GM12878 (cell line): ENCODE measurements at places on chromosomes 5 and 9. TPM values are rescaled to one million over a fixed set of nuclear protein-coding genes. Genes with fewer than 3 reads are reported as not detected.

Gene INSL6
- total RNA-seq = not detected in 2 replicates

DNA sequence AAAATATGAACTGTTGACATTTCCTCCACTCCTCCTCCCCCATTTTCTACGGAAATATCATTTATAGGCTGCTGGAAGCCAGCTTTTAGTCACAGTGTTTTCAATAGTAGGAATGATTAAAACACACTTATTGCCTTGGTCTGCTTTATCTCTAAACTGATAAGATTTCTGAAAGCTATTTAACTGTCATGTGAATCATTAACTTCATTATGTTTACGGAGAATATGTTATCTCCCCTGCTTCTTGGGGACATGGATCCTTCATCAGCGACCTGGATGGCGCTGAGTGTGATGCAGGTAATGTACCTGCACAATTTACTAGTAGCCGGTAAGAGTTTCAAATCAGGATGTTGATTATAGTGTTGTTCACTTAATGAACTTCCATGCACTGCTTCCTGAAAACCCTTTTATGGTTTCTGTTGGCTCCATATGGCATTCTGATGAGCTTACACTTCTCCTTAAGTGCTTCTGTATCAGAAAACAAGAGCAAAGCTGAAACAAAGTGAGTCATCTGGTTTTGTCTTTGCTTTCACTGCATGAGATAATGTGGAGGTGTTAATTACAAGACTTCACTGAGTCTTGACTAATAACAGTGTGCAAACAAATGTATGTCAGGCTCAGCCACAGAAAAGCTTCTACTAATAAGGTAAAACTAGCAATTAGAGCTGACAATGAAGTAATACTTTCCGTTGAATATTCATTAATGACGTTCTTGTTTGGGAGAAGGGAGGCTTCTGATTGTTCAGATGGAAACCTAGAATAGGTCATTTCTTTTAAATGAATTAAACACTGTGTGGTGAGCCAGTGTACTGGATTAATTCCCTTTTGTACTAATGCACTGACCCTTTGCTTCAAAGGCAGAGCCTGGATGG, 162.4 kb upstream of the ZNF608 start:
- H3K27ac ChIP-seq = peak overlapping the region; percentile 51
- no peaks in the 10 kb centered on the region for H3K36me3 ChIP-seq
- peaks cover 41% of the 10 kb centered on the region for H3K4me1 ChIP-seq
- H3K27me3 ChIP-seq = no peaks in the 10 kb centered on the region
- DNase-seq = peak; percentile 75

DNA sequence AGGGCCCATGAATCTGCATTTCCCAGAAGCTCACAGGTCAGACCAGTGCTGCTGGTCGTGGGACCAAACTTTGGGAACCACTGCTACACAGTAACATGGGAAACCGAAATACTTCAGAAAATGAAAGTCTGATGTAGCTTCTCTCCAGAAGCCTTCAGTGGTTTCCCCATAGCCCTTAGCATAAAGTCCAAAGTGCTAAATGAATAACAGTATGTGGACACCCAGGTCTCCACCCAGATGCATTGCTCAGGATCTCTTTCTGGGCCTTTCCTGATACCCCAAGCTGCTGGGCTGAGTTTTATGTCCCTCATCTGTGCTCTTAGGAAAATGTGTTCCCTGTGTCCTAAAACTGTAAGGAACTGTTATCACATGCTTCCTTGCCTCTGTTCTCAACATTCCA, 100.4 kb downstream of the NFIB start:
- peak; percentile 7 for DNase-seq
- H3K27ac ChIP-seq = no peak overlapping the region
- no peaks in the 10 kb centered on the region for H3K27me3 ChIP-seq
- H3K4me3 ChIP-seq = no peak overlapping the region
- no peaks in the 10 kb centered on the region for H3K36me3 ChIP-seq

DNA sequence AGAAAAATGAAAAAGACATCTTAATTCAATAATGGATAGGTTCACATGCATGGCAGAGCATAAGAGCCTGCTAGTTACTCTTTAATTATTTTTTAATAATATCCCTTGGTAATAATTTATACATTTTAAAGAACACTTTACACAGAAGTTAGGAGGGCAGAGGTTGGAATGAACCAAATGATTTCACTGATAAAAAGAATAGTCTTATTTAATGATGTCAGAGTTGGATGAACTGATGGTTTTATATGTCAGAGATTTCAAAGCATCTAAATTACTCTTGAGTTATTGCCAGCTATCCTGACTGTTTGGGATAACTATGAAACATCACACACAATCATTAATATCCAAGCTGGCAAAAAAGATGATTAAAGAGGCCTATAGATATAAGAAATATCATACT, 244.8 kb downstream of the CSNK1G3 start:
- DNase-seq = no peak
- no peak overlapping the region for H3K4me3 ChIP-seq
- no peaks in the 10 kb centered on the region for H3K36me3 ChIP-seq

- no peak for DNase-seq
- H3K27me3 ChIP-seq = peaks cover 2% of the 10 kb centered on the region; the same call in 1 of the 2 replicates
- H3K27ac ChIP-seq = no peak overlapping the region
- H3K4me3 ChIP-seq = no peak overlapping the region
- no peaks in the 10 kb centered on the region for H3K4me1 ChIP-seq
Measured at GRCh38 chr9:22064957-22065356, 55.9 kb upstream of the CDKN2B start.

Gene DPP7
- total RNA-seq = 227 and 245 TPM in 2 replicates

DNA sequence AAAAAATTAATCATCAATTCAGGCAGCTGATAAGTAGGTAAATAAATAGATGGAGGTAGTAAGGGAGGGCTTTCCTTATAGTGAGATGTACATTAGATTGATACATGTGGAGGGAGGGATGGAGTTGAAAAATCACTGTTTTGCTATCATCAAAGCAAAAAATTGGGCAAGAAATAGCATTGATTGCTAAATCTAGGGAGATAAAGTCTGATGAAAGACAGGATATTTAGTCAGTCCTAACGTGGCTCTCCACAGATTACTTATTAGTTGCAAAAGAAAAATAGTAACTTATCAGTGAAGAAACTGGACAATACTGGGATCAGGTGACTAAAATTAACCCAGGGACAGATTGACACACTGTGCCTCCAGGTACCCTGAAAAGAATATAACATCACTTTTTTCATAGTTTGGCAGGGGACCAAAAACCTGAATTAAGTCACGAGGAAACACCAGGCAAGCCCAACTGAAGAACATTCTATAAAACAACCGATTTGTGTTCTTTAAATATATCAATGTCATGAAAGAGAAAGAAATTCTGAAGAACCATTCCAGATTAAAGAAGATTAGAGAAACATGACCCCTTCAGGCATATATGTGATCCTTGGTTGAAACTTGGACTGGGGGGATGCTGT, 27.1 kb upstream of the GOLPH3 start:
- no peaks in the 10 kb centered on the region for H3K27me3 ChIP-seq
- no peaks in the 10 kb centered on the region for H3K36me3 ChIP-seq
- DNase-seq = no peak
- H3K4me1 ChIP-seq = no peaks in the 10 kb centered on the region
- no peak overlapping the region for H3K27ac ChIP-seq
- no peak overlapping the region for H3K4me3 ChIP-seq

- no peaks in the 10 kb centered on the region for H3K27me3 ChIP-seq
- peak overlapping the region; percentile 35 for H3K27ac ChIP-seq
- H3K36me3 ChIP-seq = no peaks in the 10 kb centered on the region
- H3K4me1 ChIP-seq = peaks cover 6% of the 10 kb centered on the region
Measured at GRCh38 chr9:76531231-76531780, 72.3 kb downstream of the GCNT1 start.

DNA sequence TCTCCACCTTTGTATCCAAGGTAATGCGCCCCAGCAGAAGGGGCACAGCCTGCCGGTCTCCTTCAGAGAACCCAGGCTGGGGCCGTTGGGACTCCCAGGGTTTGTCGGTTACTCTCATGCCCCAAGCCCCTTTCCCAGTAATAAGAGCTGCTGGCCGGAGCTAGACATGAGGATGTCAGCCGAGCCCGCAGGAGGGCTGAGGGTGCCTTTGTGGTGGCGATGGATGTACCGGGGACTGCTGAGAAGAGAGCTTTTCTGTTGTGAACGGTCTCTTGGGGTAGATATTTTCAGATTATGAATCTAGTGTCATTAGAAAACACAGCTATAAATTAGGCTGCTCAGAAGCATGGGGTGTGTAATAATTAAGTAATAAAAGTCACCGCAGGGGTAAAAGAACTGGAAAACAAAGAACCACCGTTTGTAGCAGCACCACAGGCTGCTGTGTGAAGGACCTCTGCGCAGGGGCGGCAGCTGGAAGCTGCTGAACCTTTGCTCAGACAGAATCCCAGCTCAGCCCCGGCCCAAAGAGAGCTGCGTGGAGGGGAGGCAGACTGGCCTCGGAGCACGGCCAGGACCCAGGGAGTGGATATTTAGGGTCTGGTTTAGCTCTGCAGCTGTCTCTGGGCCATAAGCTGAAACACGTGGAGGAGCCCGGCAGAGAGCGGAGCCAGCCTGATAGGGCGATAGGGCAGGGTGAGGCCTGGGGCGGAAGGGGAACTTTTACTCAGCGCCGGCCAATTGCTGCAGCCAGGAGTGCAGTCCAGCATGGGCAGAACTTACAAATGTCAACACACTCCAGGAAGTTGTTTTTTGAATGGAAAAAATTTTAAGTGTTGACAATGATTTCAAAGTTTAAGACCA, 50.5 kb upstream of the BARHL1 start:
- H3K4me1 ChIP-seq = no peaks in the 10 kb centered on the region
- no peak overlapping the region for H3K27ac ChIP-seq
- no peak for DNase-seq
- no peaks in the 10 kb centered on the region for H3K36me3 ChIP-seq
- H3K27me3 ChIP-seq = no peaks in the 10 kb centered on the region; the same call in 1 of the 2 replicates

GRCh38 chr5:43602461-43603343, at the start of gene NNT:
Gene NNT, plus strand, starts transcription at chr5:43603180. Its CDS starts 6,016 bp downstream, at chr5:43609196.
- peak within 1 kb of the TSS; percentile 93 for H3K4me3 ChIP-seq
- no peaks in the 10 kb centered on the region for H3K27me3 ChIP-seq
- peaks cover 4% of the 10 kb centered on the region; the same call in 1 of the 2 replicates for H3K4me1 ChIP-seq

Gene SPINK13
- total RNA-seq = not detected in 2 replicates

DNA sequence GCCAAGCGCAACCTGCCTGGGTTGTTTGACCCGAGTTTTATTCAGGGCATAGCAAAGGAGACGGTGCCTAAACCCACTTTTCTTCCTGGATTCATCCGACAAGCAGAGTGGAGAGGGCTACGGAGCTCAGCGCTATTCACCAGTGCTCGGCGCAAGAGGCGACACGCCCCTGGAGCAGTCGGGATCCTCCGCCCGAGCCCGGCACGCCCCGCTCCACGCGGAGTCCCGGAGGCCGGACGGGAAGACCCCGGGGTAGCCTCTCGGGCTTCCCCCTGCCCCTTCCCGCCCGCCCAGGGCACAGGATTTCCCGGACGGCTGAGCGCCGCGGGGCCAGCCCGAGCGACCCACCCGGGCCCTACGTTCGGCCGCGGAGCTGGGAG, 427 bp downstream of the SERINC5 start:
- H3K36me3 ChIP-seq = no peaks in the 10 kb centered on the region
- peak overlapping the region; percentile 84 for H3K4me3 ChIP-seq
- H3K27me3 ChIP-seq = no peaks in the 10 kb centered on the region
- peak overlapping the region; percentile 37; the same call in 1 of the 2 replicates for H3K27ac ChIP-seq
- no peak for DNase-seq
